ENCODE measurements at places on chromosomes 12 and 14. TPM values are rescaled to one million over a fixed set of nuclear protein-coding genes. Genes with fewer than 3 reads are reported as not detected.

The ATF1 gene
- 52.4 TPM for total RNA-seq

The ERP27 gene
- total RNA-seq = not detected

The SERPINA9 gene
- total RNA-seq = not detected

The ART4 gene
- total RNA-seq = not detected

The SOAT2 gene
- 0.26 TPM for total RNA-seq

The BCL2L14 gene
- total RNA-seq = not detected

The NPAS3 gene
- total RNA-seq = not detected

The INF2 gene
- 125 TPM for total RNA-seq

The ITGB7 gene
- total RNA-seq = 0.30 TPM

The TMBIM6 gene
- 389 TPM for total RNA-seq

The OR4K1 gene
- total RNA-seq = not detected

The TAS2R9 gene
- not detected for total RNA-seq

The CCDC60 gene
- not detected for total RNA-seq

The AKAP3 gene
- 0.11 TPM for total RNA-seq

The TCL1B gene
- not detected for total RNA-seq

The PLBD1 gene
- total RNA-seq = 4.8 TPM

The PIWIL1 gene
- not detected for total RNA-seq

The CFL2 gene
- 94.1 TPM for total RNA-seq

The SLC17A8 gene
- total RNA-seq = not detected

The ANKRD33 gene
- total RNA-seq = not detected

The C1S gene
- total RNA-seq = 43.7 TPM

The SLCO1B1 gene
- total RNA-seq = 0.38 TPM

The DLK1 gene
- total RNA-seq = 0.32 TPM

The PLEKHH1 gene
- total RNA-seq = 2.7 TPM

The COX8C gene
- not detected for total RNA-seq

The TRIAP1 gene
- 67.8 TPM for total RNA-seq

The FOXG1 gene
- 0.25 TPM for total RNA-seq

The REM2 gene
- 0.23 TPM for total RNA-seq

The CABP1 gene
- total RNA-seq = 0.42 TPM

The RNFT2 gene
- 2.9 TPM for total RNA-seq

The INSM2 gene
- total RNA-seq = 0.04 TPM

The PRR4 gene
- total RNA-seq = 3.0 TPM

The CARMIL3 gene
- total RNA-seq = 0.86 TPM

The MEG3 gene
- total RNA-seq = 49.4 TPM

The TCTN2 gene
- 13.7 TPM for total RNA-seq

The LRIG3 gene
- 4.8 TPM for total RNA-seq

The CCDC196 gene
- not detected for total RNA-seq

The TAS2R30 gene
- not detected for total RNA-seq

The EP400 gene
- total RNA-seq = 28.7 TPM

The HNF1A gene
- 2.8 TPM for total RNA-seq

All from A549 treated with dexamethasone at 1 μM for 4 hours (cell line).